Kidney (tissue), 22 donors: ENCODE measurements at places on chromosomes 1 and 21. TPM values are rescaled to one million over a fixed set of nuclear protein-coding genes. Genes with fewer than 3 reads are reported as not detected.

GRCh38 chr1:208681878-208682663 is 437.9 kb upstream of the PLXNA2 start:
- no peak overlapping the region for H3K4me3 ChIP-seq
- no peaks in the 10 kb centered on the region for H3K4me1 ChIP-seq

DNA sequence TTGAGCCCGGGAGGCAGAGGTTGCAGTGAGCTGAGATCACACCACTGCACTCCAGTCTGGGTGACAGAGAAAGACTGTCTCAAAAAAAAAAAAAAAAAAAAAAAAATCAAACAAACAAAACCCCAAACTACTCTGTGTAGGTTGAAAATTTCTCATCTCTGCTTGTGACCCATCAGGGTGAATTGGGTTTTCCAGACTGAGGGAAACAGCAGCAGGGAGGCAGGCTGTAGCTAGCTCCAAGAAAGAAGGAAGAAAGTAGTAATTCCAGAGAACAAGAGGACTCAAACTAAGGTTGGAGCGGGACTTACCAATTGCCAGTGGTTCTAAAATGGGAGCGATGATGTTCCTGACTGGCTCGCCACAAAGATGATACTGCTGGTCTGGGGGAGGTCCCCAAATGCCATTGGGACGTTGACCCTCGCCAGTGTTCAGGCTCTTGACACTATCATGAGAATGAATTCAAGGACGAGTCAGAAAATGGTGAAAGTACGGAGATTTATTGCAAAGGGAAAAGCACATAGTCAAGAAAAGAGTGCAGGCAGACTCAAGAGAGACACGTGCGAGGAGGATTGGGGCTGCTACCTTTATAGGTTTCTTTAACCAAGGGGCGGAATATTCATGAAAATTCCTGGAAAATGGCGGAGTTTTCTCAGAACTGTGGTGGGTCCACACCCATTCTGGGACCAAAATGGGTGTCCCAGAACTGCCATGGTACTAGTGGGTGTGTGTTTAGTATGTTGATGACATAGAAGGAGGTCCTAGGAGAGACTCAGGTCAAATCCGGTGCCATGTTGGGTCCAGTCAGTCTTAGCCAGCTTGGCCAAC is 13.4 kb downstream of the AADACL4 start:
- no peaks in the 10 kb centered on the region for H3K36me3 ChIP-seq
- H3K4me3 ChIP-seq, result no peak overlapping the region
- H3K27ac ChIP-seq, result no peak overlapping the region

DNA sequence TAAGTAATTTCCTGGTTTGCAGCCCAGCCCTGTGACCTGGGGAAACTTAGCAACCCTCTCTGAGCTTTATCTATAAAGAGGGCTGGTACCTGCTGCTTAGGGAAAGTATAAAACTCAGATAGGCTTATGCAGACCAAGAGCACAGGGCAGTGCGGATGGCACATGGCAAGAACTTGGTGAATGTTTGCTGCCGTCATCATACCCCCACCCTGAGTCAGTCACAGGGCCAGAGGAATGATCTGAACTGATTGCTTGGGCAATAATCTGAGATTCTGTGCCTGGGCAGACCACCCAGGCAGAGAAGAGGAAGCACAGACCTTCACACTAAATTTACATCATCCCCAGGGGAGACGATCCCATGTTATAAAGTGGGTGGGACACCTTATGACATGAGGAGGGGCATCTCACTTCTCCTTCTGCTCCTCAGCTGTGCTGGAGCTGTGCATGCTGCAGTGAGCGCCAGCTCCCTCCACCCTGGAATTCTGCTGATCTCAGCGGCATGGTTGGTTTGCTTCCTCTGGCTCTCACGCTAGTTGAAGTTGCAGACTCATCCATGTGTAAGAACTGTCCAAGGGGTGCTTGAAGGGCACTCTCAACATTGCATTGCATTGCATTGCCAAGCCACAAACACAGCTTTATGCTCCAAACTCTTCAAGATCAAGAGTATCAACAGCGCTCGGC is 197.1 kb downstream of the AJAP1 start:
- DNase-seq, result no peak
- H3K4me3 ChIP-seq, result no peak overlapping the region

- H3K27ac ChIP-seq, result no peak overlapping the region
- H3K4me1 ChIP-seq, result no peaks in the 10 kb centered on the region
- H3K36me3 ChIP-seq, result no peaks in the 10 kb centered on the region
- DNase-seq, result peak; percentile 69
- H3K4me3 ChIP-seq, result no peak overlapping the region
These were observed 474.5 kb downstream of the DSCAM start for GRCh38 chr21:40372506-40372905.

Gene INSRR
- total RNA-seq, result 0.35 TPM

Gene LCE1E
- not detected for total RNA-seq
